Stimulated activated CD8-positive, alpha-beta memory T cell treated with anti-CD3 and anti-CD28 coated beads, Interleukin-7, amount 100 ng/mL, for 4 hours (primary cell): ENCODE measurements at places on chromosomes 11 and 22.

DNA sequence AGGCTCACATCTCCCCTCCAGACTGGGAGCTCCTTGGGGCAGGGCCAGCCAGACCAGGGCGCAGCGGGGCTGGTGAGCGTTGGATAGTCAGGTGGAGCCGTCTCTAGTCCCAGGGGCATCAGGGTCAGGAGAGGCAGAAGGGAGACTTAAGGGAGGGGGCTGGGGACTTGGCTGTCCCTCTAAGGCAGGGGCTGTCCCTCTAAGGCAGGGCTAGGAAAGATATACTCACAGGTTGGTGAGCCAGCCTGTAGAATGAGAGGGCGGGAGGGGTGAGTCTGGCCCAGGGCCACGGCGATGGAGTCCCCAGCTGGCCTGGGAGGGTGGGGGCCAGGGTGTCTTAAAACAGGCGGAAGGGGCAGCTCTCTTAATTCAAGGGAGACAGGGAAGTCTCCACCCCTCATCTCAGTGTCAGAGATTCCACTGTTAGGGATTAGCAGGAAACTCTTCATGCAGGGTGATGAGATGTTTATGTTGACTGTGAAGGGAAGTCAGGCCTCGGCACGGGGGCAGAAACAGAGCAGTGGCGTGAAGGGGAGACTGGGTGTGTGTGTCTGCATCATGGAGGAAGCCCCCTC lies 11.3 kb downstream of the P2RY2 start:
- DNase-seq, result no peak

DNA sequence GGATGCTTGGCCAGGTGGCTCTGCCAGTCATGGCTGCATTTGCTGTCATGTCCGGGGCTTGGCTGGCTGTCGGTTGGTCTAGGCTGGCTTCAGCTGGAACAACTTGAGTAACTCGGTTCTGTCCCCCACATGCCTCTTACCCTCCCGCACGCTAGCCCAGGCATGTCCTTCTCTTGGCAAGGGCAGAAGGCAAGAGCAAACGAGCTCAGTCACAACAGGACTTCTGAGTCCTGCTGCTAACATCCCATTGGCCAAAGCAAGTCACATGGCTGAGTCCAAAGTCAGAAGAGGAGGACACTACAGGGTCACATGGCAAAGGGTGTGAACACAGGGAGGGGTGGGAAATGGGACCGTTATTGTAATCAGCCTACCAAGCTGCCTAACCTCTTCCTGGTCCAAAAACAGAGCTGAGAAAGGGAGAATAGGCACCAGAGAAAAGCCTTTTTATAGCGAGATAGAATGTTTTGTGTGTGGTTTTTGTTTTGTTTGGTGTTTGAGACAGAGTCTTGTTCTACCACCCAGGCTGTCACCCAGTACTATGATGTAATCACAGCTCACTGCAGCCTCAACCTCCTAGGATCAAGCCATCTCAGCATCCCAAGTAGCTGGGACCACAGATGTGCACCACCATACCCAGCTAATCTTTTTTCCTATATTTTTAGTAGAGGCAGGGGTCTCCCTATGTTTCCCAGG lies 81.9 kb downstream of the MN1 start:
- DNase-seq, result no peak

DNA sequence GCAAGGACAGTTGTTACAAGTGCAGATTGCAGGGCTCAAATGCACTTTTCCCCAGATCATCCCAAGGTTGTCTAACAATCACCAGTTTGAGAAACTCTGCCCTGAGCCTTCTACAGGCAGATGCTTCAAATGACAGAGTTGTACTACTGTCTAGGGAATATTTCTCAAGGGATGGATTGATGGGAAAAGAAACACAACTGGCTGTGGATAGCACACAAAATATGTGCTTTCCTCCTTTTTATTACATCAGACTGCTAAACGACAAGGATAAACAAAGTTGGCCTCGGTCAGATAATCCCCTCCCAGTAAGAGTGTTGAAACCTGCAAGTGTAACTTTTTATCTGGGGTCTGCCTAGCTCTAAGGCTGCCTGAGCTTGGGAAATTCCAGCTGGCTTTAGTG lies 46.6 kb upstream of the SORL1-AS1 start:
- DNase-seq, result no peak

GRCh38 chr11:63622323-63622722 lies 8.1 kb upstream of the PLAAT3 start:
- no peak for DNase-seq

DNA sequence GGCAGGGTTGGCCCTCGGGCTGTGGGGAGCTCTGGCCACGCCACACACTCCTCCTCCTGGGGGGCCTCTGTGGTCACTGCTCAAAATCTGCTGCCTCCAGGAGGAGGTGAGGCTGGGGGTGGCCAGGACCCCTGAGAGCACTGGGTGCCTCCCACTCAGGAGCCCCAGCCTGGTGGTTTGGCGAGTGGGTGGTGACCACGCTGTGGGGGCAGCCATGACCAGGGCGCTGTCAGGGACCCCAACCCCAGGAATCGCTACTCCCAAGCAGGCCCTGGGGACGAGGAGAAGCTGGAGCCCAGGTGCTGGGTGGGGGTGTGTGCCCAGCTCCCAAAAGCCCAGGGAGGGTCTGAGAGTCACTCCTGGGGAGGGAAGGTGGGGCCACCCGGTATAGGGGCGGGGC lies 30.1 kb downstream of the TSPAN4 start:
- DNase-seq, result no peak

- DNase-seq, result no peak
Observed at GRCh38 chr11:32088117-32088941, 2.5 kb upstream of the RCN1 start.

- DNase-seq, result no peak
Observed at GRCh38 chr11:118640332-118641154, 33.1 kb downstream of the PHLDB1 start.

DNA sequence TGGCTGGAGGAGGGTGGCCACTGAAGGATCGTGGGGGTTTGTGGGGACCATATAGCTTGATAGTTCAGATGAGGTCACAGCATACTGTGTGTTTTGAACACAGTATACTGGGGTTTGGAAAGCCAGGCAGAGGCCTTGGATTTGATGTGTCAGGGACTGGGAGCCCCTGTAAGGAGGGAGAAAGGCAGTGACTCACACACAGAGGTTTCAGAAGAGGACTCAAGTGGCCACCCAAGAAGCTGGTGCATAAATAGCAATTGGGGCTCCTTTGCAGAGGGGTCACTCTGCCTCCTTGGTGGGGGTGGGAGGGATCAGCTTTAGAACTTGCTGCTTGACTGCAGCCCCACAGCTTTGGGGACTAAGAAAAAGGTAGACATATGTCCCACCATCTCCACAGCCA lies 39.3 kb downstream of the SLC5A1 start:
- no peak for DNase-seq

- no peak for DNase-seq
Observed at GRCh38 chr11:119763071-119763728, 34.2 kb upstream of the NECTIN1 start.

- no peak for DNase-seq
Observed at GRCh38 chr11:83122766-83123165, 34.2 kb upstream of the PCF11 start.

DNA sequence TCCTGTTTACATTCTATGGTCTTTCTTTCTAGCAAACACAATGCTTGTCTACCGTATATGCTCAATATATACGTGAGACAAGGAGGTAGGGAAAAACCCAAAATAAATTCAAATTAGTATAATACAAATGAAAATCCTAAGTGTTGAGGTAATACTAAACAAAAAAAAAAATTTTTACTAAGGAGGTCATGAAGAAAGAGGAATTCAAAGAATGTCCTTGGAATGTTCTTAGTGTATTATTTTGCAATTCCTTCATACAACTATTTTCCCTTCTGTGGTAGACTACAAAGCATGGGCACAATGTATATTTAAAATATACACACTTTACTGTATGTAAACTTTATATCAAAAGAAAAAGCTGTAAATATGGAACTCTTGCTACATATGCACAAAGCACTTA lies 36.4 kb downstream of the PIK3C2A start:
- DNase-seq, result no peak

DNA sequence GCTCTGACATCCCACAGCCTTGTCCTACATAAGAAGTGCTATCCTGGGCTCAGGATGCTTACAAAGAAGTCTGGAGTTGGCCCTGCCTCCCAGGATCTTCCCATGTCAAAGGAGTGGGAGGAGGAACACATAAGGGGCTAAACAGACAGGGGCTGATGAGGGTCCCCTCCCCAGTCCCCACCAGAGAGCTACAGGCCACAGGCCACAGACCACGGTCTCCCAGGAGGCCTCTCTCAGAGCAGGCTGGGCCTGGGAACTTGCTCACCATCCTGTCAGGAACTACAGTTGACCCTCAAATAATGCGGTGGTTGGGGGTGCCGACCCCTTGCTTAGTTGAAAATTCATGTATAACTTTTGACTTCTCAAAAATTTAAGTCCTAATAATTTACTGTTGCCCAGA lies 315.5 kb downstream of the NTM start:
- DNase-seq, result no peak

DNA sequence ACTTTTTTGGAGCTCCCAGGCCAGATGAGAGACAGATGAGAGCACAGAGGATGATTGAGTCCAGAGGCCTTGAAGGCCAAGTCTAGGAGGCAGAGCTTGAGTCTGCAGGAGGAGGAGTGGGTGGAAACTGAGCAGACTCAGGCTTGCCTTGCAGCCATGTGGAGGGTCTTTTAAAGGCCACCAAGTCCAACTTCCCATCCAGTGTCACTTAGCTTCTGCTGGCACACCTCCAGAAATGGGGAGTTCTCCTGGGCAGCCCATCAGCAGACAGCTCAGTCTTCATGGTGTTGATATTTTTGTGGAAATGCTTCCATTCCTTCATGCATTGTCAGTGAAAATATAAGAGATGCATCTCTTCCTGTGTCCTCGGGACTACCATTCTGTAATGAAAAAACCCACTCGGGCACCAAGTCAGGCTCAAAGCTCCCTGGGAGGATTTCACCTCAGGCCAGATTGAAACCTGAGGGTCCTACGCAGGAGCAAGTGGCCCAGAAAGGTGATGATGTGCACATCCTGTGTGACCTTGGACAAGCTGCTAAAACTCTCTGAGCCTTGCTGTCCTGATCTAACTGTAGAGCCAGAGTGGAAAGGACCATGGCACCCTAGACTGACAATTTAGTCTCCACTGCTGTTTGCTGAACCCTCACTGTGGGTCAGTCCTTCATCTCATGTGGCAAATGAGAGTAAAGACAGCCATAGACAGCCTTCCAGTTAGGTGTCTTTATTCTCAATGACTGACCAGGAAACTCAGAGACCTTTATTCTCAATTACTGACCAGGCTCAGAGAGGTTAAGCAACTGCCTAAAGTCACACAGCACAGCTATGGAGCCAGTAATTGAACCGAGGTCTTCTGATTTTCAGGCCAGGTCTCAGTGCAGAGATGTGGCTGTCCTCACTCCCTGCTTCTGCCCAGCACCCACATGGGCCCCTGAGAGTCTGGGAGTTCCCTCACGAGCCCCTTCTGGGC lies 2.9 kb upstream of the LRRC32 start:
- no peak for DNase-seq

- DNase-seq, result no peak
Observed at GRCh38 chr11:81286550-81286949, 1447.1 kb downstream of the FAM181B start.

DNA sequence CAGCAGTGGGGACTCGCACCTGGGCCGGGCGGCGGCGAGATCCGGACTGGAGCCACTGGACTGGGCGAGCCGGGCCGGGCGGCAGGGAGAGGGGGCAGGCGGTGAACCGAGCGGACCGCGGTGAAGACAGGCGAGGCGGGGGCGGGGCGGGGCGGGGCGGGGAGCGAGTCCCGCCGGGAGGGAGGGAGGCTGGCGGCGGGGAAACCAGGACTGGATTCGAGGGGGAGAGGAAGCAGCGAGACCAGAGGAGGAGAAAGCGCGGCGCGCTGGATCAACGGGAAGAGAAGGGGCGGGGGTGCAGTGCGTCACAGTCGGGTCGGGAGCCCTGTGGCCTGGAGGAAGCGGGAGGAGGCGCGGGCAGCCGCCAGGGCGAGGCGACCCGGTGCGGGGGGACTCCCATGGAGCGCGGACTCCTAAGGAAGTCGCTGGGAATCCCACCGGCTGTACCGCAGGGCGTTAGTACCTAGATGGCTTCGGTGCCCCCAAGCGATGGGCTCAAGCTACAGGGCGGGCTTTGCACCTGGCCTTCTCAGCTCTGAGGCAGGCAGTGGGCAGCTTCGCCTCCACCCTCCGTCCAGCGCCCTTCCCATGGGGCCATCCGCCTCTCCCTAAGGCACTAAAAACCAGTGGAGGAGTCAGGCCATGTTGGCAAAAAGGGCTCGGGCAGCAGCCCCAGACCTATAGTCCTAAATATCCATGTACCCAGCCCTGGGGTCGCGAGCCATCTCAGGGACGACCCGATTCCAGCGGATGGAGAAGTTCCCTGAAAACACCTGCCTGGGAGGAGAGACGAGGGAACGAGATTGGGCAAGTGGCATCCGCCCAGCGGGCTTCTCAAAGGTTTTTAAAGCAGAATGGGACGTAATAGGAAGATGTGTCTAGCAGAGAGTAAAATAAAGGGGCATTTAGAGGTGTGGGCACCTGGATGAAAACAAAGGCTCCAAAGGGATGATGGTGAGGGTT lies at the start of gene TMEM121B:
TMEM121B (minus strand) TSS at position 128 of the 963 bp plus-strand sequence. CDS start 233 bp downstream, outside the sequence.
- DNase-seq, result no peak

- no peak for DNase-seq
Observed at GRCh38 chr22:32837803-32838202, 36.3 kb downstream of the TIMP3 start.

DNA sequence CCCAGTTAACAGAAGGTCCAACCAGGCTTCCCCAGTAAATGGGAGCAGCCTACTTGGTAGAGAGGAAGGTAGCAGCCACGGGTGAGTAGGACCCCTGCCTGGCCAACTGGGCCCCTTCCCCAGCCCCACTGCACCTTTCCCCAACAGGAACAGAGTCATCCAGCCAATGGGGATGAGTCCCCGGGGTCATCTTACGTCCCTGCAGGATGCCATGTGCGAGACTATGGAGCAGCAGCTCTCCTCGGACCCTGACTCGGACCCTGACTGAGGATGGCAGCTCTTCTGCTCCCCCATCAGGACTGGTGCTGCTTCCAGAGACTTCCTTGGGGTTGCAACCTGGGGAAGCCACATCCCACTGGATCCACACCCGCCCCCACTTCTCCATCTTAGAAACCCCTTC lies 6.6 kb downstream of the RIC8A start:
- no peak for DNase-seq

DNA sequence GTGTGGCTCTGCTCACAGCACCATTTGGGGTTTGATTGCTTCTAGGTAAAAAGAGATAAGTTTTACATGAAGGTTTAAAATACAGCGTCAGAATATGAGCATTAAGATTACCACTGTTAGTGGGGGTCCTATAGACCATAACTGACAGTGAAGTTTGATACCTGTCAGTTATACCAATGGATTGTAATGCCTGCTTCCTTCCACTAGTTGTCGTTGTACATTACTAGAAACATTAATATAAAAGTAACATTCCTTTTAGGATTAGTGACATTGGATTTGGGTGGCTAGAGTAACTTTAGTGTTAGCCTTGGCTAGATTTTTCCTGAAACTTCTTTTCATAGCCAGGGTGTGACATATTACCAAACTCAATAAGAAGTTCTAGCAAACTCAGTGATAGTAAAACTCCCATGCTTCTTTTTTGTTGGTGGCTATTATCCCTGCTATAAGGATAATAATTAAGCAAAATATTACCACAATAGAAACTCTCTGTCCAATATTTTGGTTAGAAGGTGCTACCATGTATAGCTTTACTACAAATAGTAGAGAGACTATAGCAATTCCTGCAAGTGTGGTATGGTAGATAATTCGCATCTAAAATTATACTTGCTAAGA lies 57.1 kb downstream of the FAM181B start:
- no peak for DNase-seq

GRCh38 chr22:47168900-47169800 lies 406.7 kb downstream of the TBC1D22A start:
- DNase-seq, result no peak

GRCh38 chr11:120622189-120622875 lies 110.8 kb downstream of the GRIK4 start:
- DNase-seq, result no peak
